ENCODE measurements at places on chromosomes 4 and X.
A peak's percentile ranks its signal among the peaks of the same experiment; 100 is the strongest.

GRCh38 chr4:113826421-113826820 is 64.9 kb upstream of the CAMK2D start:
- DNase-seq = no peak

- DNase-seq = no peak
These were observed 128.9 kb upstream of the LIMCH1 start for GRCh38 chr4:41408859-41409593.

DNA sequence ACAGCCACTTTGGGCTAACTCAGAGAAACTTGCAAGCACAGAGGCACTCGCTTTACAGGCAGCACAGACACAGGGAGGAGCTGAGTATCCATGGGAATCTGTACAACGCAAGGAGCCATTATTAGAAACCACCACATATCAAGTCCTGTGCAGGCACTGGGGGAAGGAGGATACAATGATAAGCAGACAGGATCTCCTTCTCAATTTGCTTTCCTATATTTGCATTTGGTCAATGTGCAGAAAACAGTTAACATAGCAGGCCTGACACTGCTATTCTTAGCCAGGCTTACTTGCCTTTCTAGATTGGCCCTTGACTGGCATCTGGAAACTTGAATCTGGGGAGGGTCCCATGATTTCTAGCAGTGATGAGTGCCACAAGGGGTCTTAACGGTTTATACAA is 65.8 kb downstream of the TEC start:
- DNase-seq = no peak

DNA sequence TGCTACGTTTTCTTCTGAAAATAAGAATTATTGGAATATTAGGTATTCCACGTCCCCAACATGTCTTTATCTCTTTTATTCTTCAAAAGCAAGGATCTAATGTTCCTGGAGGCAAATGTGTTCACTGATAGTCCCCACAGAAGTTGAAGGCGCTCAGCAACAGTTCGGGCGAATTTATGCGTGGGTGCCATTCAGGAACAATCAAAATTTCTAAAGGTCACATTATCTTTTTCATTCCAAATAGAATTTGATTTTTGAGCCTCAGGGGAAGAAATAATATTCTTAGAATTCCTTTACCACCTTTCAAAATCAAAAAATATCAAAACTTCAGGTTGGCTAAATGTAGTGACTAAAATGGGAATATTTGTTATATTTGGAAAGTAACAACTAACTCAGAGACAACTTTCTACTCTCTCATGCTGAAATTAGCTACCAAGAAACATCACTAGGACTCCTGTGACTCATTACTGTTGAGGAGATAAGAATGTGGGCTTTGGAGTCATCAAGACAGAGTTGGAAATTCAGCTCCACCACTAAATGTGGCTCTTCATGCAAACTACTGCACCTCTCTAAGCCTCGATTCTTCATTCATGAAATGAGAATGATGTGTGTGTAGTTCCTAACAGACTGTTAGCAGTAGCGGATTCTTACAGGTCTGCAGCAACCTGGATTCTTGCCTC is 72.3 kb upstream of the KIT start:
- no peak for DNase-seq

- DNase-seq = no peak
These were observed 127.6 kb upstream of the GATB start for GRCh38 chr4:151888367-151888866.

- no peak for DNase-seq
These were observed 50.9 kb downstream of the NAP1L5 start for GRCh38 chr4:88646528-88647280.

DNA sequence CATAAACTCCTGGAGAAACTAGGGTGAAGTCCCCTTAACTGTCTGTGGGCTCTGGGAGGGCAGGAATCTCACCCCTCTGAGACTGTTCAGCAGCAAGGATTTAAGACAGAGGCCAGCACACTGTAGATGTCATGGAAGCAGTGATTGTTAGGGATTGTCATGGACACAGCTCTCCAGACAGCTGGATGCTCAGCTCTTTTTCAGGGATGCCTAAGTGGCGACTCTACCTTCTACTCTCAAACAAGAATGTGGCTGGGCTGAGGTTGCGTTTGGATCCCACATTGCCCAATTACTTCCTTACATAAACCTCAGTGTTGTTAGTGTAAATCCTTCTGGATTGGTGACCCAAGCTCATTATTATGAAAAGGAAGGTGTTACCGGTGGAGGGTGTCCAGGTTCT is 291.9 kb upstream of the VCX3A start:
- DNase-seq = no peak

DNA sequence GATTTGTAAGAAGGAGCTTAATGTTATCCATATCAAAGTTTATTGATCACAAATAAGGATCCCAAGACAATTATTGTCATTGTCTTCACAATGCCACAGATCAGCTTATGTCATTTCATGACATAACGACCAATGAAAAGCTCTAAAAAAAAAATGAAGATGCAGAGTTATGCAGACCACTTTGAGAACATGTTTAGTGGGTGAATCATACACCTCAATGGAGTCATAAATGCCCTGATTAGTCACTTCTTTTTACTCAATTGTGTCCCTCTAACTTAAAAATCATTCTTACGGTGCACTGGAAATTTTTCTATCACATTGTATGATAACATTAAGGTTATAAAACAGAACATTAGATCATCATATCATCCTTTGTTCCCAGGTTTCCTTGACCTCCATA is 87.6 kb upstream of the GABRG1 start:
- no peak for DNase-seq

DNA sequence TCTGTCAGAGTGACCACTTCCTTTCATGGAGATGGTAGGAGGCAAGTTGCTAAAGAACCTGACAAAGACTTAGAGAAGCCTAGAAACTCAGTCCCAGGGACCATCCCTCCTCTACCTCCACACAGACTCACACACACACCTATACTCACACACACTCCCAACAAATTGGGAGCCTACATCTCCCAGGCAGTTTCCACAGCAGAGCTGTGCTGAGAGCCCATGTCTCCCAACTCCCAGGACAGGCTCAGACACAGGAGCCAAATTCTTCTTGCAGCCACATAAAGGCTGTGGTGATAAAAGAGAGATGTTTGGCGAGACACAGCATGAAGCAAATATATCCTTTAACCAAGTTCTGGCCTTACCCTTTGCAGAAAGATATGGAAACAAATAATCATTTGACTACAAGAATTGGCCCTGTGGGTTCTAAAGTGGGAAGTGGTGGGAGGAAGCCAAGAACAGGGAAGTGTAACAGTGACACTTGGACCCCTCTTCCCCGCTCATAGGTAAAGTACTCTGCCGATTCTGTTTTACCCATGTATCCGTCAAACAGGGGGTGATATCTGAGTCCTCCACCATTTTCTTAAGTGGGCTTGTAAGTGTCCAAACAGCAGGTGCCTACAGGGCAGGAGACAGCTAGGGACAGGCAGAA is 11.0 kb upstream of the IDS start:
- no peak for DNase-seq

DNA sequence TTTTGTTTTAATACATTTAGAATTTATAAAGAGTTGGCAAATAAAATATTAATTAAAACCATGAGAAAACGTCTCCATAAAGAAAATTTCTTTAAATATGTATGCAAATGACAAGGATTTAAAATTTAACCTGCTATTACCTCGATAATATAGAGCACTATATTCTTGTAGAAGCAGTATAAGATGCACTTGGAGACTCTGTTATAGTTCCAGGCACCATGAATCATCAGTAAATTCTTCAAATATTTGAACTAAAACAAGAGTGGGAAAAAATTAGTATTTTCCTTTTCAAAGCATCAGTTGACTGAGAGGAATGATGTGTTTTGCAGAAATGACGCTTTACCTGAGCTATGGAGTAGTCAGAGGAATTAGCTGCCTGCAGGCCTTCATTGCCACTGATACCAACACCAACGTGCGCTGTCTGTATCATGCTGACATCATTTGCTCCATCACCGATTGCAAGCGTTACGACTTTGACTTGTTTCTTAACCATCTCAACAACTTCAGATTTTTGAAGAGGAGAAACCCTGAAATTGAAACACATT is 67.3 kb downstream of the SHISA3 start:
- DNase-seq = no peak

- no peak for DNase-seq
These were observed 438.5 kb downstream of the ADGRL3 start for GRCh38 chr4:61638591-61638990.

DNA sequence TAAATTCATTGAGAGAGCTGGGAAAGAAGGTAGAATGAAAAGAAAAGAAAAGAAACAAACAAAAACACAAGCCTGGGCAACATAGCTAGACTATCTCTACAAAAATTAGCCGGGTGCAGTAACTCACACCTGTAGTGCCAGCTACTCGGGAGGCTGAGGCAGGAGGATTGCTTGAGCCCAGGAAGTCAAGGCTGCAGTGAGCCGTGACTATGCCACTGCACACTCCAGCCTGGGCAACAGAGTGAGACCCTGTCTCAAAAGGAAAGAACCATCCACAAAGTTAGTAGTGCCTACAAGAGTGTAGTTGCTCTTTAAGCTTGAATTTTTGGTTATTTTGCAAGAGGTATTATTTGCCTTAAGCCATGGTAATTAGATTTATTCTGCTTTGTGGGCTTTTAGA is 157.7 kb downstream of the CBR4 start:
- no peak for DNase-seq

DNA sequence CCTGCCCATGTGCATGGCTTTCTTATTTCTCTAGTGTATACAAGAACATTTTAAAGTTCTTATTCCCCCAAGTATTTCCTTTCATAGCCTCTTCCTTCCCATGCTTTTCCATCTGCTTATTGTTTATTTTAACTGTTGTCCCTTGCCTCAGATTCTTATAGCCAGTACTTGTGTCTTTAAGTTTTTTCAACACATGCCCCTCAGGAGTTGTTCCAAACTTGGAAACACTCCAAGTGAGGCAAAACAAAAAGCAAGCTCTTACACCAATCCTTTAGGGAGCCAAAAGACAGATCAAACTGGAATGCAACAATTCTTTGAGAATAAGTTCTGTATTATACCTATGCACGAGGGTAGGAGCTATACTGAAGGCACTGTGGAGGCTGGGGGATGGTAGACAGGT is 222.0 kb upstream of the STK26 start:
- DNase-seq = no peak

DNA sequence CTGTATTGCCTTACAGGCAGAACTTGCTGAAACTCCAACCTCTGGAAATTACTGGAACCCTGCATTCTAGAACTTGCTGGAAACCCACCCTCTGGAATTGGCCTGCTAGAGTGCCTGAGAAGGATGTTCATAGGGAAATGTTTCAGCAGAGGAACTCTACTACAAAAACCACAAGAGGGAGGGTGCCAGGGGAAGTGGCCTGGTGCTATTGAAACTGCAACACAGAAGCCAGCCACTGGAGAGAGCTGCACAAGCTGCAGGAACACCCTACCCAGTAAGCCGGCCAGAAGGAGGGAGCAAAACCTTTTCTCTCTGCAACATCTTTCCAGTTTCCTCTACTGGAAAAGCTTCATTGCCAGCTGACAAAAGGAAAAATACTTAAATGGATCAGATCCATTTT is 2.5 kb upstream of the BRWD3 start:
- peak; percentile 7 for DNase-seq

- DNase-seq = no peak
These were observed 141.1 kb downstream of the MSL3 start for GRCh38 chrX:11899091-11899490.

- DNase-seq = peak; percentile 17
These were observed 102.7 kb upstream of the RBPJ start for GRCh38 chr4:26217961-26218676.

- DNase-seq = no peak
These were observed 47.7 kb downstream of the FGFRL1 start for GRCh38 chr4:1058997-1059665.

DNA sequence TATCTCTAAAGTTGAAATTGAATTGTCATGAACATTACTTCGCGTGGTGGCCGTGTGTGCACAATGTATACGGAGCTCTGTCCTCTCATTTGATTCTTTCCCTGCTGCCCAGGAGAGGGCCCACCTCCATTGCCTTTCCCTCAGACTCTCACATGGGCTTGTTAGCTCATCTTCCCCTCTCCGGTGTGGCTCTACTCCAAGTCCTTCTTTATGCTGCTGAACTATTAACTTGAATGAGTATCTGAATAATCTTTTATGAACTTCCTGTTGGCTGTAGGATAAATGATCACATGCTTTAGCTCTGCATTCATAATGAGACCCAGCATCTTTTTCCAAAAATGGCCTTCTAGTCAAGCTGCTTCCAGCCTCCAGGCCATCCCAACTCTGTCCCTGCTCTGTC is 68.8 kb upstream of the CLNK start:
- DNase-seq = no peak

DNA sequence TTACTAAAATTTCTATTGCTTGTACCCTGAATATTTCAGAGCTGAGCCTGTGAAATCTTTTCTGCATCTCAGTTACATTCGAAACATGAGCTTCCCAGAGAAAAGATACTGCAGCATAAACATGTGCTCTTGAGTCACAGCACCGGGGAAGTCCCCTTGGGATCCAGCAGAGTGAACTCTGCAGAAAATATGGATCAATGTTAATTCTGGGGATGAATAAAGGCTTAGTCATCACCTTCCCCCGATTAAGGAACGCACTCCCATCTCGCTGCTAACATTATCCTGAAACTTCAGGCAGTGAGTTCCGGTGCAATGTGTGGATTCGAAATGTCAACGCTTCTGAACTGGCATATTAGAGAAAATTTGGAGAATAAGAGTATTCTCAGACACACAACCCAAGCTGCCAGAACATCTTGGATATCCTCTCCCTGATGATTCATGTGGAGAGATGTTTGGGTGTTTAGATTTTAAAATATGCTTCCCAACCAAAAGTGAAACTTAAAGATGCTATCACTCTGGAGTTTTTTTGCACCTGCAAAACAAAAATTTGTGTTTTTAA is 90.8 kb downstream of the IRF2 start:
- no peak for DNase-seq

DNA sequence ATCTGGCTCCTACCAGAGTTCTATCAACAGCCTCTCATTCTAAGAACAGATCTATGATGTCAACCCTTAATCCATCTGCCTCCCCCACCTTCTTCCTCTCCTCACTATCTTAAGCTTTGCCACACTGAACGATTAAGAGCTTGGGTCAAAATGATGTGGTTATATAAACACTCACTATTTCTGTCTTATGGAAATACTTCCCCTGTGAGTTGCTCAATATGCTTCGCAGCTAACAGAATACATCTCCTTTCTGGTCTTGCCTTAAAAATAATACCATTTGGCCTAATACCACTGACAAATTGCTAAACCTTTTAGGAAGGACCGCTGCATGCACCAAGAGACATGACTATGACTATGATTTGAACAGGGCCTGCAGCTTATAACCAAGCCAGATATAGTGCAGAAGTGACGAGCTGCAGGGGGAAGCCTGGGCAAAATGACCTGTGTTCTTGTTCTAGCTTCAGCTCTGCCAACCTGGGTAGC is 130.9 kb downstream of the RNF150 start:
- no peak for DNase-seq

GRCh38 chr4:88297725-88298454 is 13.5 kb upstream of the PPM1K start:
- no peak for DNase-seq

DNA sequence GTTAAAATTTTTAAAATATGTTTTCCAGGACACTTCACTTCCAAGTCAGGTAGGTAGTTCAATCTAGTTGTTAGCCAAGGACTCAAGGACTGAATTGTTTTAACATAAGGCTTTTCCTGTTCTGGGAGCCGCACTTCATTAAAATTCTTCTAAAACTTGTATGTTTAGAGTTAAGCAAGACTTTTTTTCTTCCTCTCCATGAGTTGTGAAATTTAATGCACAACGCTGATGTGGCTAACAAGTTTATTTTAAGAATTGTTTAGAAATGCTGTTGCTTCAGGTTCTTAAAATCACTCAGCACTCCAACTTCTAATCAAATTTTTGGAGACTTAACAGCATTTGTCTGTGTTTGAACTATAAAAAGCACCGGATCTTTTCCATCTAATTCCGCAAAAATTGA is 49.7 kb downstream of the XIAP start:
- no peak for DNase-seq

Measured in heart right ventricle (tissue), 16 donors.